ENCODE measurements at places on chromosomes 1 and 21.

DNA sequence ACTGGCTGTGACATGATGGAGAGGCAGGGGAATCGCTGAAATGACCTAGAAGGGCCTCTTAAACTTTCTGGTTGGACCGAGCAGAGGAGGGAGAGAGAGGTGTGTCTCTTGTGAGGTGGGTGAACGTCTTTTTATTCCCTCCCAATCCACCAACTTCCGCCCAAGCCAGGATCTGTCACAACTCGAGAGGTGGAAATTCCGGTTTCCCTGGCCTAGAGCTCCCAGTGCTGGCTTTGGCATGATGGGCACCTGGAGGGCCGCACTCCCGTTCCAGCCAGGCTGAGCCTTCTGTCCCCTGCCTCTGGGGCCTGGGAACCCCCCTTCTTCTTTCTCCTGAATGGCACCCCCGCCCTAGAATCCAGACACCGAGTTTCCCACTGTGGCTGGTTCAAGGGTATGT, at the start of gene SEMA4A:
Gene SEMA4A, plus strand, starts transcription at position 224 of the 400 bp plus-strand sequence. CDS start 994 bp downstream, outside the sequence.
- DNase-seq, result no peak
- H3K27ac ChIP-seq, result no peak within 1 kb of the TSS
- H3K36me3 ChIP-seq, result no peaks in the 10 kb centered on the region
- H3K4me1 ChIP-seq, result no peaks in the 10 kb centered on the region

- H3K4me1 ChIP-seq, result no peaks in the 10 kb centered on the region
- DNase-seq, result no peak
- no peak overlapping the region for H3K4me3 ChIP-seq
- H3K27me3 ChIP-seq, result no peaks in the 10 kb centered on the region
- no peak overlapping the region for H3K27ac ChIP-seq
- no peaks in the 10 kb centered on the region for H3K36me3 ChIP-seq
These were observed 30.7 kb upstream of the RRP15 start for GRCh38 chr1:218254296-218254946.

GRCh38 chr21:44702111-44702972, 5.4 kb downstream of the KRTAP10-12 start:
- no peak overlapping the region for H3K4me3 ChIP-seq
- H3K27ac ChIP-seq, result no peak overlapping the region
- DNase-seq, result no peak
- no peaks in the 10 kb centered on the region for H3K27me3 ChIP-seq

GRCh38 chr1:40462956-40463590, 12.8 kb downstream of the ZFP69B start:
- DNase-seq, result no peak
- H3K27me3 ChIP-seq, result no peaks in the 10 kb centered on the region
- peaks cover 9% of the 10 kb centered on the region for H3K36me3 ChIP-seq
- H3K27ac ChIP-seq, result no peak overlapping the region

GRCh38 chr1:241688940-241689368, 36.9 kb downstream of the WDR64 start:
- H3K4me1 ChIP-seq, result no peaks in the 10 kb centered on the region
- H3K4me3 ChIP-seq, result no peak overlapping the region
- no peak for DNase-seq
- no peaks in the 10 kb centered on the region for H3K27me3 ChIP-seq

All from ascending aorta (tissue), 2 donors.